Naive B cell (primary cell): ENCODE measurements at places on chromosomes 1 and 21.

- H3K4me1 ChIP-seq: peaks cover 29% of the 10 kb centered on the region
- H3K4me3 ChIP-seq: no peak overlapping the region
- no peak for DNase-seq
- H3K27ac ChIP-seq: peak overlapping the region; percentile 41
- H3K27me3 ChIP-seq: no peaks in the 10 kb centered on the region
- no peaks in the 10 kb centered on the region for H3K36me3 ChIP-seq
Measured at GRCh38 chr1:210332719-210333398, 4.2 kb downstream of the HHAT start.

DNA sequence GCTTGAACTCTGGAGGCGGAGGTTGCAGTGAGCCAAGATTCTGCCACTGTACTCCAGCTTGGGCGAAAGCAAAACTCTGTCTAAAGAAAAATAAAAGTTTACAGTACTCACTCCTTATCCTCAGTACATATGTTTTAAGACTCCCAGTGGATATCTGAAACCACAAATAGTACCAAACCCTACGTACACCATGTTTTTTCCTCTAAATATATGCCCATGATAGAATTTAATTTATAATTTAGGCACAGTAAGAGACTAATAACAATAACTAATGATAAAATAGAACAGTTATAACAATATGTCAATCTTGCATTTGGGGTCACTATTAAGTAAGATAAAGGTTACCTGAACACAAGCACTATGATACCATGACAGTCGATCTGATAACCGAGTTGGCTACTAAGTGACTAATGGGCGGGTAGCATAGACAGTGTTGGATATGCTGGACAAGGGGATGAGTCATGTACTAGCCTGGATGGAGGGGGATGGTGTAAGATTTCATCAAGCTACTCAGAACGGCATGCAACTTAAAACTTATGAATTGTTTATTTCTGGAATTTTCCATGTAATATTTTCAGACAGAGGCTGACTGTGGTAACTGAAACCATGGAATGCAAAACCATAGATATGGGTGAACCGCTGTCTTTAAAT lies 43.7 kb downstream of the ST7L start:
- H3K27me3 ChIP-seq: no peaks in the 10 kb centered on the region
- no peaks in the 10 kb centered on the region for H3K4me1 ChIP-seq
- no peak overlapping the region for H3K27ac ChIP-seq
- peaks cover 20% of the 10 kb centered on the region for H3K36me3 ChIP-seq

DNA sequence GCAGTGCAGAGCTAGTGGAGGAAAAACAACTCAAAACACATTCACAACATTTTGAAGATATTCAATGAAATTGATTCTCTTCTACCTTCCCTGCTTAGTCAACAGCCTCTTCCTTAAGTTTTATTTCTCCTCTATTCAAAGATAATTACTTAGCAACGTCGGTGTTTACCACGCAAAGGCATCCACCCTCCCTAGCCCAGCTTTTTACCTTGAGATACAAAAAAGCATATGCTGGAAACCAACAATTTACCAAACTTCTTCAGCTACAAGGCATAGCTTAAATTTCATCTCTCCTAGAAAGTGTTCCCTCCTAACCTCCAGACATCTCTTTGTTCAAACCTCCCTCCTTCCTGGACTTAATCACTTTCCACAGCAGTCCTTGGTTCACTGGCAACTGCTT lies 102.8 kb upstream of the SOD1 start:
- H3K36me3 ChIP-seq: no peaks in the 10 kb centered on the region
- H3K4me1 ChIP-seq: peaks cover 21% of the 10 kb centered on the region
- no peak overlapping the region for H3K4me3 ChIP-seq
- DNase-seq: no peak

DNA sequence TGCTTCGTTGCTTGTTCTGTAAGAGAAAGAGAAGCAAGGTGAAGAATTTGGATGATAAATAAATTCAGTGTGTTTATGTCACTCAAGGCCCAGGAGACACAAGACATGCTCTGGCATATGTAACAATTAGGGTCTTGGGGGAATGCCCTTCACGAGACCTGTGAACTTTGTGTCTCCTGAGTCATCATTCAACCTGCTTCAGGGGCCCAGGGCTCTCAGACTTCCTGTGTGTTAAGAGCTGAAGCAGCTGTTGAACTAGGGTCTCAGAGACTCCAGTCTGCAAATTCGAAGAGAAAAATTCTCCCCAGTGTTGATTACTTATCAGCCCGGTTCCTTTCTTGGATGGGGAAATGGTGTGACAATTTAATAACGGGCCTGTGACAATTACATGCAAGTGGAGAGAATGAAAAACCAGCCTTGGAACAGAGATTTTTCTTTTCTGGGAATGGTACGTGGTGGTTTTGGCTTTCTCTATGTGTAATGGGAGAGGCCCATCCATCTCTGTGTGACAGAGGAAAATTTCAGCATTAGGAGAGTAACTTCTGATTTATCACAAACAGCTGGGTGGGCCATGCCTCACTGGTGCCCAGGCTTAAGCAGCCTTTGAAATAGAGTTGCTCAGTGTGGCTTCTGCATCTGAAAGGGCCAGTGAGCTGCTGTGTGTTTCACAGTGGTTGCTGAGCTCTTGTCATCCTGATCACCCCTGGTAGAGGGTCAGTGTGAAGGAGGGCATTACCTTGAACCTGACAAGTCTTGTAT lies 22.4 kb downstream of the HUNK start:
- no peak overlapping the region for H3K4me3 ChIP-seq
- peaks cover 18% of the 10 kb centered on the region for H3K27me3 ChIP-seq
- H3K4me1 ChIP-seq: no peaks in the 10 kb centered on the region
- no peak for DNase-seq
- H3K36me3 ChIP-seq: no peaks in the 10 kb centered on the region

DNA sequence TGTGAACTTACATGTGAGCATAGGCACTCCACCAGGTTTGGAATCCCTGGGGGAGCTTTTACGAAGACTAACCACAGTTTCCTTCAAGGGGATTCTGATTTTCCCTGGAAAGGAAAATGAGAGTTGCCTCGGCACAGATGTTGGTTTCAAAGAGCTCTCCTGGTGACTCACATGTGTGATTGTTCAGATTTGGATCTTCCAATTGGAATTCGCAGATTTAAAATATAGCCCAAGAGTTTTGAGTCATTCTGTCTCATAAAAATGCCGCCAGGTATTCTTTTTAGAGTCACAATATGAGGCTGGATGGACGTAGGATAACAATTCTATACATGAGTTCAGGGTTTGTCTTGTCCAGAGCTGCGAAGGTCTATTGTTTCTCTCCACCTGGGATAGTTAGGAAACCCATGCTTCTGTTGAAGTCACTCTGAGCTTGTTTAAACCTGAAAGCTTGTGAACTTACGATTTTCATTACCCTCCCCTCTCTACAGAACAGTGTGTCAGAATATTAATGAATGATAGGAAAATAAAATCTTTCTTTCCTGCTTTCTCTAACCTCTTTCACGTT lies 64.9 kb downstream of the TGFB2 start:
- H3K36me3 ChIP-seq: no peaks in the 10 kb centered on the region
- no peaks in the 10 kb centered on the region for H3K27me3 ChIP-seq
- no peak for DNase-seq
- H3K4me3 ChIP-seq: no peak overlapping the region
- no peak overlapping the region for H3K27ac ChIP-seq

- H3K27me3 ChIP-seq: no peaks in the 10 kb centered on the region
- no peak overlapping the region for H3K27ac ChIP-seq
- H3K36me3 ChIP-seq: no peaks in the 10 kb centered on the region
- DNase-seq: no peak
- no peaks in the 10 kb centered on the region for H3K4me1 ChIP-seq
Measured at GRCh38 chr1:113429461-113430153, 39.3 kb downstream of the MAGI3 start.

DNA sequence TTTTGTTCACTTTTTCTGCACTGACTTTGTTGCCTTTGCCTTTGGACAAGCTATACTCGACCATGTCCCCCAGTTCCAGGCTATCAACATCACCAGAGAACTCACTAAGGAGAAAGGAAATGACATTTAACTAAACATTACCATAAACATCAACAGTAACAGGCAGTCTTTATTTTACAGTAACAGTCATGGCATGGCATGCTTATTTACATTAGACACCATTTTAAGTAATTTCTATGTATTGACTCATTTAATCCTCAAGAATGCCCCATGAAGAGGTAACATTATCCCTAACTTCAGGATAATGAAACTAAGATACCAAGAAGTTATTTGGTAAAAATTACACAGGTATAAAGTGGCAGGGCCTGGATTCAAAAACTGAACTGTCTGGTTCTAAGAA lies 8.7 kb upstream of the NRAS start:
- no peak for DNase-seq
- no peaks in the 10 kb centered on the region for H3K27me3 ChIP-seq
- peaks cover 3% of the 10 kb centered on the region for H3K4me1 ChIP-seq
- no peak overlapping the region for H3K27ac ChIP-seq
- H3K4me3 ChIP-seq: no peak overlapping the region
- H3K36me3 ChIP-seq: peaks cover 62% of the 10 kb centered on the region

- H3K27me3 ChIP-seq: no peaks in the 10 kb centered on the region
- no peaks in the 10 kb centered on the region for H3K36me3 ChIP-seq
- no peak for DNase-seq
- H3K4me1 ChIP-seq: no peaks in the 10 kb centered on the region
Measured at GRCh38 chr1:227125929-227126545, 185.9 kb downstream of the COQ8A start.
